ENCODE measurements at places on chromosomes 13 and 19. TPM values are rescaled to one million over a fixed set of nuclear protein-coding genes. Genes with fewer than 3 reads are reported as not detected.

GRCh38 chr19:14149509-14149994, 13.2 kb upstream of the ASF1B start:
- H3K27me3 ChIP-seq = no peaks in the 10 kb centered on the region
- H3K4me1 ChIP-seq = peaks cover 26% of the 10 kb centered on the region
- DNase-seq = no peak
- peaks cover 23% of the 10 kb centered on the region for H3K36me3 ChIP-seq

GRCh38 chr13:30744056-30744680, 8.8 kb downstream of the ALOX5AP start:
- H3K4me1 ChIP-seq = no peaks in the 10 kb centered on the region
- peaks cover 24% of the 10 kb centered on the region for H3K27me3 ChIP-seq
- peak; percentile 11 for DNase-seq
- H3K4me3 ChIP-seq = no peak overlapping the region

- peaks cover 5% of the 10 kb centered on the region for H3K4me1 ChIP-seq
- peaks cover 29% of the 10 kb centered on the region for H3K36me3 ChIP-seq
- DNase-seq = no peak
- H3K27me3 ChIP-seq = peaks cover 11% of the 10 kb centered on the region
- H3K27ac ChIP-seq = no peak overlapping the region
These were observed 468 bp upstream of the SLC39A3 start for GRCh38 chr19:2740314-2740656.

GRCh38 chr19:33432446-33433170, 59.1 kb downstream of the CEBPG start:
- no peaks in the 10 kb centered on the region for H3K36me3 ChIP-seq
- no peak for DNase-seq
- H3K4me3 ChIP-seq = no peak overlapping the region

DNA sequence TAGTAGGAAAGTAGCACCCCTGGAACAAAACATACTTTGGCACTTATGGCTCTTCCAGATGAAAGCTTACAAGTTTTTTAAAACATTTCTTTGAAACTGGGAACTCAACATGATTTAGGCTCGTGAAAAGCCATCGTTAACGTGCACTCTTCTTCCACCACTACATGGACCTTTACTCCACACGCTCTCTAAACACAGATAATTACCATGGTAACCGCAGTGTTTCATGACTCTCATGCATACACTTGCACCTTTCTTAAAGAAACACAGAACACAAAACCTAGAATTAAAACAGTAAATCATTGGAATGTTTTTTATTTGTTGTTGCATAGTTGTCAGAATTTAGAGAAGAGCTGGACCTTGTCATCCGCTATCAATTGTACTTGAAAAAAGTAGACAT, 154.3 kb downstream of the FGF9 start:
- DNase-seq = no peak
- H3K36me3 ChIP-seq = no peaks in the 10 kb centered on the region
- H3K4me3 ChIP-seq = no peak overlapping the region
- no peaks in the 10 kb centered on the region for H3K4me1 ChIP-seq
- H3K27me3 ChIP-seq = no peaks in the 10 kb centered on the region

- no peaks in the 10 kb centered on the region for H3K4me1 ChIP-seq
- H3K27ac ChIP-seq = no peak overlapping the region
- H3K36me3 ChIP-seq = no peaks in the 10 kb centered on the region
- no peaks in the 10 kb centered on the region for H3K27me3 ChIP-seq
- H3K4me3 ChIP-seq = no peak overlapping the region
These were observed 23.0 kb upstream of the USP29 start for GRCh38 chr19:57096685-57097361.

DHDH gene
- total RNA-seq = 1.6 TPM

PODNL1 gene
- total RNA-seq = 0.40 TPM

TMEM86B gene
- 6.3 TPM for total RNA-seq

MCEMP1 gene
- total RNA-seq = 0.63 TPM

ZNF699 gene
- 4.1 TPM for total RNA-seq

YJEFN3 gene
- total RNA-seq = 3.6 TPM

Measured in K562 (cell line).